Activated T-helper 9 cell treated with anti-CD3 and anti-CD28 coated beads, Interleukin-2, amount 50 U/mL, for 16 hours (primary cell): ENCODE measurements at places on chromosomes 5 and 9.

- DNase-seq: no peak
Measured at GRCh38 chr9:4397917-4398316, 92.4 kb upstream of the SLC1A1 start.

DNA sequence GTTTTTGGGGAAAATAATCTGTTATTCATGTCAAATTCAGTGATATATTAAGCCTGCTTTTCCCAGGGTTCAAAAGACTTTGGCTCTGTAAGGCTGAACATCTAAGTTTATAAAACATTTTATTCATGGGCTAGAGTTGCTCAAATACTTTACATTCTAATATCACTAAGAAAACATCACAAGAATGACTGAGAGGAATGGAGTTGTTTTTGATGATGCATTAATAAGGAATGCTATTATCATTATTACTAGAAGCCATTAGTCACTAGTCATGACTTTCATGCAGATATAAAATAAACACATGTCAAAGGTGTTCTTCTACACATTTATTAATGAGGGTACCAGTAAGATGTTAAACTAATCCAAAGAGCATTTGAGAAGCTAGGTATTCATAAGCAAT is 185.5 kb upstream of the KCNN2 start:
- no peak for DNase-seq

GRCh38 chr5:56286015-56286884 is 53.1 kb upstream of the ANKRD55 start:
- DNase-seq: no peak

DNA sequence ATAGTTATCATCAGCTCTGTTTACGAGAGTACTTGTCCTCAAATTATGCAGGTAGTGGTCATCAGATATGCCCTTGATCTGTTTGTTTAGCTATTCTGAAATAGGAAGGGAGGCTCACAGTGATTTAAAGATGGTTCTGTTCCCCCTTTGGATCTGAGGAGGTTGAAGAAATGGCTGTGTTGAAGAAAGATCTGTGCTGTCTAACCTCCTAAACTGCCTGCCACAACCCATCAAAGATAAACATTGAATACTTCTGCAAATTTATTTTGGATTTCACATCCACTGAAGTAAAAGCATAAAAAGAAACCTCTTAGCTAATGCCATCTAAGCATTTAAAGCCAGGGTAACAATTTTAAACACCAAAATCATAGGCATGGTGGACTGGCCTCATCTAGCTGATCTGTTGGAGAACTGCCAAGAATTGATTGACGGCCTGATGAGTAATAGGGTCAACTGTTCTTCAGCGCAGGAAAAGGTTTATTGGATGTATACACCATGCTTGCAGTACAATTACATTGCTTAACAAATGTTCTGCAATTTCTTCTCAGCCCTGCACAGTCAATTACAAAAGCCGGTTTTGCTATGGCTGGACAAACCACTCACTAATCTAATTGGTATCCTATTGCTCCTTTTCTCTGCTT is 97.6 kb downstream of the SEMA6A start:
- no peak for DNase-seq

DNA sequence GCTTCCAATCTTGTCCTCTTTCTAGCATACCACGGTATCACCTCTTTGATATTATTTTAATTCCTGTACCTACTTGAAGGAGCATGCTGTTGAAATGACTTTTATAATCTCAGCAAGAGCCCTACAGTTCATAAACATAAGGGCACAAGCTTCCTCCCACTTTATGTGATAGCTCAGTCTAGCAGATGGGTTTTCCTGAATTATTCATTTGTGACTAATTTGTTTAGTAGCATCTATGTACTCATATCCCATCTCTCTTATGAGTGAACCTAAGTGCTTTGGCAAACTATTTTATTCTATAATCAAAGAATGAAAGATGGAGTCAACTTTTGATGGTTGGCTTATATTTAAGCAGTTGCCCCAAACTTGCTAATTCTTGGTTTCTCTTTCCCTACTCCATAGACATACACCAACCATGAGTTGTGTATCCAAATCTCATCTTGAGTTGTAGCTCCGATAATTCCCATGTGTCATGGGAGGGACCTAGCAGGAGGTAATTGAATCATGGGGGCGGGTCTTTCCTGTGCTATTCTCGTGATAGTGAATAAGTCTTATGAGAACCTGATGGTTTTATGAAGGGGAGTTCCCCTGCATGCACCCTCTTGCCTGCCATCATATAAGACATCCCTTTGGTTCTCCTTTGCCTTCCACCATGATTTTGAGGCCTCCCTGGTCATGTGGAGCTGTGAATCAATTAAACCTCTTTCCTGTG is 17.7 kb downstream of the TXNDC8 start:
- DNase-seq: no peak
